H9 (cell line): ENCODE measurements at places on chromosomes 16 and 17.

GRCh38 chr17:57810721-57811637 lies 38.9 kb downstream of the MRPS23 start:
- H3K4me1 ChIP-seq: no peaks in the 10 kb centered on the region
- no peaks in the 10 kb centered on the region for H3K36me3 ChIP-seq
- H3K27me3 ChIP-seq: no peaks in the 10 kb centered on the region

DNA sequence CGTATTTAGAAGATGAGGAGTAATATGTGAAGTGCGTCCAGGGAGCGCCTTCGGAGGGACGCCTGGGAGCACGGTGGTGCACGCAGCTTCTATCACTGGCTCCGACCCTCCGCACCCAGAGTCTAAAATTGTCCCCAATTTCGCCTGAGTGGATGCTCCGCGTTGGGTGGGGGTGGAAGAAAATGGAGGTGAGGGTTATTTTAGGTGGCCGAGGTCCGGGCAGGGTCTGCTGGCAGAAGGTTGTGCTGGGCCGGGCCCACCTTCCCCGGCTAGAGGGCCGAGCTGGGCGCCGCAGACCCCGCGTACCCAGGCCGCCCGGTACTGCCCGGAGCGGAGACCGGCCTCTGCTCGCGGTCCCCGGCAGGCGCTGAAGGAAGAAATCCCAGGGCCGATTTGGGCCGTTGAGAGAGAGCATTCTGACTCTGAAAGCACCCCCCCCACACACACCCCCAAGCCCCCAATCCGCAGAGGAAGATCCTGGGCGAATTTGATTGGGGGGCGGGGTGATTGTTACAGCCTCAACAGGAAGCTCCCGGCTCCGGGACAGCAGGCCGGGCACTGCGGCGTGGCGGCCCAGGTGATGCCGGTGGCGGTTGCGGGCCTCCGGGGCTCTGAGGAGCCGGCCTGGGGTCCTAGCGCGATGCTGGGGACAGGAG lies 3.0 kb downstream of the BAHCC1 start:
- H3K36me3 ChIP-seq: no peaks in the 10 kb centered on the region; the same call in 2 of the 3 replicates
- peaks cover 29% of the 10 kb centered on the region; the same call in 1 of the 2 replicates for H3K27me3 ChIP-seq
- peak; percentile 74 for DNase-seq
- H3K27ac ChIP-seq: no peak overlapping the region
- H3K4me3 ChIP-seq: peak overlapping the region; percentile 55

GRCh38 chr17:39513309-39513708 lies 52.0 kb downstream of the CDK12 start:
- peaks cover 91% of the 10 kb centered on the region for H3K36me3 ChIP-seq
- no peak overlapping the region for H3K4me3 ChIP-seq
- DNase-seq: no peak
- no peaks in the 10 kb centered on the region for H3K27me3 ChIP-seq
- no peaks in the 10 kb centered on the region for H3K4me1 ChIP-seq

DNA sequence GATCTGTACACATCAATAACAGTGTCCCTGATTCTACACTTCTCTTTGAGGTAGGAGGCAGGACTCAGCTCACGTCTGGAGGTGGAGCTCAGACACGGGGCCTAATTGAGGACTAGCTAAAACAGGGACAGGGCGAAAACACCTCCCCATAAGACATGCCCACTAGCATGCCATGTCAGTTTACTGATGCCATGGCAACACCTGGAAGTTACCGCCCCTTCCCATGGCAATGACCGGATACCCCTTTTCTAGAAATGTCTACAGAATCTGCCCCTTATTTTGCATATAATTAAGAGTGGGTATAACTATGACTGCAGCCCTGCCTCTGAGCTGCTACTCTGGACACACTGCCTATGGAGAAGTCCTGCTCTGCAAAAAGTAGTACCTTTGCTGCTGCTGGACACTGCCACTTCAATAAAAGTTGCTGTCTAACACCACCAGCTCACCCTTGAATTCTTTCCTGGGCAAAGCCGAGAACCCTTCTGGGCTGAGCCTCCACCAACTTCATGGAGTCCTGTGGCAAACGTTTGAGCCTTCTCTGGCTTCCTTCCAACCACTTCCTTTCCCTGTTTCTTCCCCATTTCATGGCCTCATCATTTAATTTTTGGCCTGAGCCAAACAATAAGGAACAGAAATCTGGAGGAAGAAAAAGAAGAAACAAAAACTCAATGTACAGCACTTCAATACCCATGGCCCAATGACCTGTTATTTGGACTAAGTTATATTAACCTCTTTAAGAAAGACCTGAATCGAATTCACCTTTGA lies 21.0 kb downstream of the PHB1 start:
- no peak overlapping the region for H3K4me3 ChIP-seq
- H3K27ac ChIP-seq: no peak overlapping the region
- no peaks in the 10 kb centered on the region for H3K4me1 ChIP-seq
- no peak for DNase-seq
- H3K36me3 ChIP-seq: no peaks in the 10 kb centered on the region

GRCh38 chr16:79751471-79752184 lies 151.1 kb upstream of the MAF start:
- H3K4me3 ChIP-seq: no peak overlapping the region
- no peak overlapping the region for H3K27ac ChIP-seq
- H3K27me3 ChIP-seq: no peaks in the 10 kb centered on the region
- H3K36me3 ChIP-seq: peaks cover 2% of the 10 kb centered on the region
- H3K4me1 ChIP-seq: no peaks in the 10 kb centered on the region
- DNase-seq: no peak

GRCh38 chr16:10980813-10981212 lies 36.4 kb downstream of the CLEC16A start:
- H3K4me1 ChIP-seq: no peaks in the 10 kb centered on the region
- H3K36me3 ChIP-seq: no peaks in the 10 kb centered on the region
- H3K27me3 ChIP-seq: no peaks in the 10 kb centered on the region
- no peak overlapping the region for H3K27ac ChIP-seq
- H3K4me3 ChIP-seq: no peak overlapping the region
